GM23248 (cell line): ENCODE measurements at places on chromosomes 2 and 18. TPM values are rescaled to one million over a fixed set of nuclear protein-coding genes. Genes with fewer than 3 reads are reported as not detected.

DNA sequence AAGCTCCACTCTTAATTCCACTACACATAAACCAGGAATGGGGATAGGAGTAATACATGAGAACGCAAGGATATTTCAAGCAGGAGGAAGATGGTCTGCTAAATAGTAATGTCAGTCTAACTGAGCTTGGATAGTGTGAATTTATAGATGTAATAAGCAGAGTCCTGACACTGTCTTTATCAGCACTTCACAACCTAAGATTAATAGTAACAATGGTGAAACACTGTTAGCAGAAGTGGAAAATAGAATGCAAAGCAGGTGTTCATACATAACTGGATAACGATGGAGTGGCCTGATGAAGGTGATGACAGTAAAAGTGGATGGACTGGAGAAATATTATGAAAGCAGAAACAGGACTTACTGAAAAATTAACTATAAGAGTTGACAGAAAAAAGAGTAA lies 80.4 kb downstream of the ROCK2 start:
- H3K27ac ChIP-seq: no peak overlapping the region
- 0 out of 2 replicates have a peak, but pooled peaks cover 7% of the 10 kb centered on the region for H3K4me1 ChIP-seq
- no peak for DNase-seq
- H3K36me3 ChIP-seq: no peaks in the 10 kb centered on the region
- H3K27me3 ChIP-seq: no peaks in the 10 kb centered on the region
- H3K4me3 ChIP-seq: no peak overlapping the region

Gene IL1RL2
- 1.2 and 2.0 TPM in 2 replicates for polyA plus RNA-seq

DNA sequence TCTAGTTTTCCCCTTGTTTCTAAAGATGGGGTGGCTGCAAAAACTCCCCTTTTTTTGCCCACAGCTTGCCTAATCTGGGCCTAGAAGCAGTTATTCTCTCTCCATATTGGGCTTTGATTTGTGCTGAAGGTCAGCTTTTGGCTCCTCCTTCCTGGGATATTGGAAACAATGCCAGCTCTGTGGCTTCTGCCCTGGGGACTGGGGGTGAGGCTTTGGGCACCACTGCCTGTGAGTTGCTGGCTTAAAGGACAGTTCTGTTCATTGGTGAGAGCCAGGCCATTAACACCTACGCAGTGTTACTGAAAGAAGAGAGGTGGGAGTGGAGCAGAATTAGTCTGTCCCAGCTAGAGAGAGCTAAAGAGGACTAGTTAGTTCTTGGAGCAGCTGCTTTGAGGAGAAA lies 4.3 kb downstream of the UBXN2A start:
- DNase-seq: no peak
- H3K4me1 ChIP-seq: peaks cover 7% of the 10 kb centered on the region; the same call in 1 of the 2 replicates
- no peak overlapping the region for H3K27ac ChIP-seq

- H3K36me3 ChIP-seq: no peaks in the 10 kb centered on the region
- no peak overlapping the region for H3K27ac ChIP-seq
- no peaks in the 10 kb centered on the region for H3K27me3 ChIP-seq
- H3K4me1 ChIP-seq: peaks cover 25% of the 10 kb centered on the region
Observed at GRCh38 chr18:56380685-56381084, 257.7 kb downstream of the TXNL1 start.

Gene PSD4
- 0.63 and 1.1 TPM in 2 replicates for polyA plus RNA-seq

DNA sequence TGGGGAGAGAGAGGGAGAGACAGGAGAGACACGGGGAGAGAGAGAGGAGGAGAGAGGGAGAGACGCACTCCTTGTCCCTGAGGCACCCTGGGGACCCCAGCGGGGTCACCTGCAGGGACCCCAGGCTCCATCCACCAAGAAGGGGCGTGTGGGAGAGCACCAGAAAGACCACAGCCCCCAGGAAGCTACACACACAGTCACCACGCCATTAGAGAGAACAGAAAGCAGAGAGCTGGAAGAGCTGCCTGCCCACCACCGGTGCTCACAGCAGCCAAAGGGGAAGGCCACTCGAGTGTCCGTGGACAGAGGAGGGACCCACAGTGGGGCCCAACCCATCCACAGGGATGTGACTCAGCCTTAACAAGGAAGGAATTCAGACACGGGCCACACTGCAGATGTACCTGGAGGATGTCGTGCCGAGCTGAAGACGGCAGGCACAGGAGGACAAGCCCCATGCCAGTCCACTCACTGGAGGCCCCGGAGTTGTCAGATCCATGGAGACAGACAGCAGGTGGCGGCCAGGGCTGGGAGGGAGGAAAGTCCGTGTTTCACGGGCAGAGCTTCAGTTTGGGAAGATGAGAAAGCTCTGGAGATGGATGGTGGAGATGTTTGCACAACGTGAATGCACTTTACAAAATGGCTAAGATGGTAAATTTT lies 11.5 kb upstream of the NFATC1 start:
- H3K27ac ChIP-seq: no peak overlapping the region
- DNase-seq: peak; percentile 23
- H3K27me3 ChIP-seq: peaks cover 12% of the 10 kb centered on the region
- H3K4me3 ChIP-seq: no peak overlapping the region

DNA sequence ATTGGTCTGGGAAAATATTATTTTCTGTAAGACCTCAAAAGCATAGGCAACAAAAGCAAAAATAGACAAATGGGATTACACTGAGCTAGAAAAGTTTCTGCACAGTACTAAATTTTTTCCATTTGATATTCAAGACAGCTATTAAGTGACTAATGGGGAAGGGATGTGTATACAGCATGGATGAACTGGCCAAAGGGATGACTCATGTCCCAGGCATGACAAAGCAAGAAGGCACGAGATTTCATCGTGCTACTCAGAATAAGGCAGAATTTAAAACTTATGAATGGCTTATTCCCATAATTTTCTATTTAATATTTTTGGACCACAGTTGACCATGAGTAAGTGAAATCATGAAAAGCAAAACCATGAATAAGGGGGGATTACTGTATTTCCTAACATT lies 1250.1 kb upstream of the GYPC start:
- peaks cover 11% of the 10 kb centered on the region for H3K4me1 ChIP-seq
- no peak overlapping the region for H3K27ac ChIP-seq
- H3K4me3 ChIP-seq: no peak overlapping the region
- H3K27me3 ChIP-seq: no peaks in the 10 kb centered on the region
- H3K36me3 ChIP-seq: no peaks in the 10 kb centered on the region
- DNase-seq: peak; percentile 87

Gene NT5DC4
- not detected in 2 replicates for polyA plus RNA-seq

Gene CCDC93
- 11.4 and 12.8 TPM in 2 replicates for polyA plus RNA-seq

GRCh38 chr18:42067518-42067917 lies 112.5 kb downstream of the PIK3C3 start:
- H3K36me3 ChIP-seq: peaks cover 35% of the 10 kb centered on the region
- H3K27me3 ChIP-seq: no peaks in the 10 kb centered on the region
- DNase-seq: no peak
- peaks cover 16% of the 10 kb centered on the region for H3K4me1 ChIP-seq
- no peak overlapping the region for H3K27ac ChIP-seq

- no peaks in the 10 kb centered on the region for H3K36me3 ChIP-seq
- no peak for DNase-seq
- no peaks in the 10 kb centered on the region for H3K27me3 ChIP-seq
- H3K27ac ChIP-seq: no peak overlapping the region
Observed at GRCh38 chr2:223000872-223001796, 50.9 kb upstream of the KCNE4 start.

Gene NOSTRIN
- 0.23 and 0.45 TPM in 2 replicates for polyA plus RNA-seq

GRCh38 chr2:120228503-120228902 lies 5.3 kb upstream of the TMEM185B start:
- H3K4me3 ChIP-seq: no peak overlapping the region
- no peak for DNase-seq
- no peaks in the 10 kb centered on the region for H3K27me3 ChIP-seq
- H3K36me3 ChIP-seq: no peaks in the 10 kb centered on the region
- no peak overlapping the region for H3K27ac ChIP-seq
- H3K4me1 ChIP-seq: 0 out of 2 replicates have a peak, but pooled peaks cover 4% of the 10 kb centered on the region

Gene SPOPL
- 3.5 and 3.6 TPM in 2 replicates for polyA plus RNA-seq

Gene FAM110C
- polyA plus RNA-seq: not detected in 2 replicates

GRCh38 chr2:43481927-43482542 lies 113.8 kb downstream of the THADA start:
- no peak for DNase-seq
- no peaks in the 10 kb centered on the region for H3K27me3 ChIP-seq
- no peak overlapping the region for H3K27ac ChIP-seq
- H3K36me3 ChIP-seq: no peaks in the 10 kb centered on the region
- peaks cover 28% of the 10 kb centered on the region for H3K4me1 ChIP-seq

DNA sequence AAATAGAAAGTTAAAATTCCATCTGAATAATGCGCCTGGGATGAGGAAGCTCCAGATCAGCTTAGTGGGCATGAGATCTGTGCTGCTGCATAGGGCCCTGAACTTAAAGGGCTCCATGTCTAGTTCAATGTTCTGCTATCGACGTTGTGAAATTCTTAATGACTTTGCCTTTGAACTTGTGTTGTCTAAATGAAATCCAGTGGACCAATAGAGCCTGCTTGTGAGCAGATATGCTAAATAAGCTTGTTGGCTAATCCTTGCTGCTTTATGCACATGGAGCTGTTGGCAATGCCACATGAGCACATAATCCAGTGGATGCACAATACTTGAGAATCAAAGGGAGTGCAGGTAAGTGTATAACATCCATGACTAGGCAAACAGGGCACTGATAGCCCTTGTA lies 228.6 kb downstream of the TNS1 start:
- no peak for DNase-seq
- peaks cover 8% of the 10 kb centered on the region for H3K36me3 ChIP-seq
- no peaks in the 10 kb centered on the region for H3K4me1 ChIP-seq
- H3K27me3 ChIP-seq: no peaks in the 10 kb centered on the region
- H3K27ac ChIP-seq: no peak overlapping the region
- H3K4me3 ChIP-seq: no peak overlapping the region

Gene CD8B2
- polyA plus RNA-seq: not detected in 2 replicates

- peak; percentile 86 for DNase-seq
- H3K27ac ChIP-seq: peak overlapping the region; percentile 50
- H3K27me3 ChIP-seq: no peaks in the 10 kb centered on the region
- no peak overlapping the region; the same call in 1 of the 2 replicates for H3K4me3 ChIP-seq
- no peaks in the 10 kb centered on the region for H3K36me3 ChIP-seq
Observed at GRCh38 chr2:181465676-181466375, 8.6 kb downstream of the ITGA4 start.

Gene GLS
- polyA plus RNA-seq: 81.0 and 96.0 TPM in 2 replicates

Gene SCN2A
- 1.6 and 1.8 TPM in 2 replicates for polyA plus RNA-seq

Gene KIAA2012
- 0.13 and 0.18 TPM in 2 replicates for polyA plus RNA-seq

Gene ACMSD
- not detected in 2 replicates for polyA plus RNA-seq

GRCh38 chr2:101307503-101307902 lies 998 bp downstream of the RNF149 start:
- peaks cover 24% of the 10 kb centered on the region for H3K4me1 ChIP-seq
- no peaks in the 10 kb centered on the region for H3K27me3 ChIP-seq
- peak; percentile 56 for DNase-seq
- H3K4me3 ChIP-seq: peak overlapping the region; percentile 85
- peak overlapping the region; percentile 95 for H3K27ac ChIP-seq
- no peaks in the 10 kb centered on the region for H3K36me3 ChIP-seq

DNA sequence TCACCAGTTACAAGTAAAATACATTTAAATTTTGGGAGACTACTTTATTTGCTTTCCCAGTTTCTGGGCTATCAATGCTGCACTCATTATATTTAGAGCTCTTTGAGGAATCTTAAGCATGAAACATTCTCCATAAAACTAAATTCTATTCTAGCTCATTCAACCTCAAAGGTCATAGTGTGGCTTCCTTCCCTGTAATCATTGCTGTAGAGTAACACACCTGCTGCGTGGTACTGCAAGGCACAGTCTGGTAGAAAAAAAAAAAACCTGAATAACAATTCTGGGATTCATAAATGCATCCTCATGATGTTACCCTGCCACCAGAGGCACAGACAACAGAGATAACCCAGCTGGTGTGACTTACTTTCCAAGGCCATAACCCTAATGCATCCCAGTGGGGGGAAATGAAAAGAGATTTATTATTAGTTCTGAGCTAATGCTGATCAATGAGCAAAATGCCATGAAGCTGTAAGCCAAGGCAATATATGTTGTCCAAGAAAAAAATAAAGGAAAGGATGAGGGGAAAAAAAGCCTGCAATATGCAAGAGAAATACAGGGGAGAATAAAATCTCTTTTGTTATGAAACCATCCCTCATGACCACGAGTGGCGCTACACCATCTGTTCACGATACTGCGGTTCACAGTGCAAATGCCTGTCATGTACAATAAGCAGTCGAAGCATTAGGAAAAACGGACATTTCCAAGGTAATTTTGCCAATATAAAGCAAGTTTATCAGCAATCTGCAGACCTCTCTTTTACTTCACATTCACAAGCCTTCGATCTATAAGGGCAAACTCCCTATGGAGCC lies 1481.6 kb upstream of the PIK3C3 start:
- H3K27me3 ChIP-seq: no peaks in the 10 kb centered on the region
- DNase-seq: peak; percentile 4
- H3K4me3 ChIP-seq: no peak overlapping the region
- H3K36me3 ChIP-seq: no peaks in the 10 kb centered on the region
- H3K4me1 ChIP-seq: no peaks in the 10 kb centered on the region

- H3K27me3 ChIP-seq: no peaks in the 10 kb centered on the region
- no peaks in the 10 kb centered on the region for H3K36me3 ChIP-seq
- no peak overlapping the region for H3K4me3 ChIP-seq
- no peak overlapping the region for H3K27ac ChIP-seq
- no peak for DNase-seq
- H3K4me1 ChIP-seq: peaks cover 9% of the 10 kb centered on the region
Observed at GRCh38 chr2:62034715-62035114, 129.2 kb downstream of the COMMD1 start.

DNA sequence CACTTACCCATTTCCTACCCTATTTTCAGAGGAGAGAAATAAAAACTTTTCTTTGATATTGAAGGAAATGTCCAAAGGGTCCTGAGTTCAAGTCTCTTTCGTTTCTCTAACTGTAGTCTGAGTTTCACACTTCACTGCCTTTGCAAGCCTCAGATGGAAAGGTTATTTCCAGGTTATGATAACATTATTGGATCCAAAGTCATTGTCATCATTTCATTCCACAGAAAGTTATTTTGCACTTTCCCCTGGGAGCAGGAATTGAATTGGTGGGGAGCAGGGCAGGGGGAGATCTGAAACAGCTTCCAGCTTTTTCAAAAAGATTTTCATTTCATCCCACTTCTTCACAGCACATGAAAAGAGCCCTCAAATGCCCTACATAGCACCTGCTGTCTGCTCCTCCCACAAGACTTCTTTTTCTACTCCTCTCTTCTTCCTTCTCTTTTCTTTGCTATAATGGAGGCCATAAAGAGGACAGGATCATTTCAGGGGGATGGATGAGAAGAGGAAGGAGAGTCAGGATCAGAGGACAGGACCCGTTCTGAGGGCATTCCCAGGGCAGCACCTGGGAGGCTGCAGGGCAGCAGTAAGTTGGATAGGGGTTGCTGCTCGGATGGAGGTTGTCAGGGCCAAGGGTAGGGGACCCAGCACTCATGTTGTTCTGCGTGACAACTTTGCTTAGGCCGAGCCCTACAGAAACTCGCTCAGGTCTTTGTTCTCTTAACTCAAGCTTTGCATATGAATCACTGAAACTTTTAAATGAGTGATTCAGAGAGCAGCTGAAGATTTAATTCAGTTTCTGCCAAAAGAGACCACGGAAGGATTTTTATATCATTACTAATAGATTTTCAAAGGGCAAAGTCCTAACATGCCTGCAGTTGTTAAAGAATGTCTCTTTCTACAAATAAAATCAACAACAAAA lies 11.4 kb upstream of the GALNT5 start:
- H3K4me3 ChIP-seq: no peak overlapping the region
- H3K27me3 ChIP-seq: no peaks in the 10 kb centered on the region
- peaks cover 37% of the 10 kb centered on the region for H3K4me1 ChIP-seq
- no peaks in the 10 kb centered on the region for H3K36me3 ChIP-seq

- H3K36me3 ChIP-seq: no peaks in the 10 kb centered on the region
- H3K27me3 ChIP-seq: no peaks in the 10 kb centered on the region
- peak; percentile 94 for DNase-seq
- no peak overlapping the region for H3K4me3 ChIP-seq
- peaks cover 29% of the 10 kb centered on the region for H3K4me1 ChIP-seq
- peak overlapping the region; percentile 65 for H3K27ac ChIP-seq
Observed at GRCh38 chr18:68177807-68178702, 536.9 kb downstream of the TMX3 start.
